ENCODE measurements at places on chromosomes 4 and X. TPM values are rescaled to one million over a fixed set of nuclear protein-coding genes. Genes with fewer than 3 reads are reported as not detected.

DNA sequence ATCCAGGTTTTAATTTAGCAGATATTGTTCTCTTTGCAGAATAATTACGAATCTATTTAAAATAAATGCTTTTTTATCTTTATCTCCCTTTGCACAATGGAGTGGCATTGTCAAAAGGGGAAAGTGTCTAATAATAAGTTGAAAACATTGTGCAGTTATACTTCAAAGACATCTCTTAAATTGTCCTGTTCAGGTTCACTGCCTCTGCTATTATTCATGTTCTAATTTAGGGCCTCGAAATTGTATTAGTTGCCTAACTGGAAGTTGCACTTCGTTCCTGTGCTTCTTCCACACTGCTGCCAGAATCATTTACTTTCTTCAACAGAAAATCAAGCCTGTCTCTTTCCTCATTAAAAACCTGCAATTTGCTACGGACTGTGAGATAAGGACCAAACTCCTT lies 150.5 kb upstream of the SPRY1 start:
- H3K27me3 ChIP-seq, result no peaks in the 10 kb centered on the region
- H3K36me3 ChIP-seq, result no peaks in the 10 kb centered on the region
- H3K4me3 ChIP-seq, result no peak overlapping the region
- peak overlapping the region; percentile 39 for H3K27ac ChIP-seq
- peaks cover 68% of the 10 kb centered on the region for H3K4me1 ChIP-seq

GRCh38 chrX:49230500-49231232 lies 2.5 kb downstream of the CACNA1F start:
- no peak for DNase-seq
- H3K4me1 ChIP-seq, result peaks cover 3% of the 10 kb centered on the region
- no peaks in the 10 kb centered on the region for H3K36me3 ChIP-seq
- H3K4me3 ChIP-seq, result peak overlapping the region; percentile 35

DNA sequence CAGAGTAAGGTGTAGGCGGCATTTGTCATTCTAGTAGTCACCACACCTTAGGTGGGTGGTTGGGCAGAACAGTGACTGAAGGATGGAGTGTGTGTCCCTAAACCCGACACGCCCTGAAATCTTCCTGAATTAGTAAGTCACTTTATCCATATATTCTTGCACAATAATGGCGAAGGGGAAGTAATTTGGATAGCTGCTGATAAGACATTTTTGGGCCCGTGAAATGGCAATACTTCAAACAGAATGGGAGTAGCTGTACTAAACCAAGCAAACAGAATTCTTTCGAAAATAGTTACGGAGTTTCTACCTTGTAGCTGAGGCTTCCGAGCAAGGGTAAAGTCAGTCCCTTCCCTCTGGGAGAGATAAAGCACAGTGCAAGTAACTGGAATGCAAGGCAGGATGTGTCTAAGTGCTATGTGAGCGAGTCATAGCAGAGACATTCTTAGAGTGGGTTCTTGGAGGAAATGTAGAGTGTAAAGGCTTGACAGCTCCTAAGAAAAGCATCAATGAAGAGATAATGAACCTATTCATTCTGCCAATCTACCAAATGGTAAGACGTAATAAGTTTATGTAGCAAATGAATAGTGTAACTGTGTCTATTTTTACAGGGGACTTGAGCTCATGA lies 72.8 kb downstream of the CLCN5 start:
- no peaks in the 10 kb centered on the region for H3K4me1 ChIP-seq
- H3K27me3 ChIP-seq, result no peaks in the 10 kb centered on the region
- H3K4me3 ChIP-seq, result no peak overlapping the region
- no peak overlapping the region for H3K27ac ChIP-seq

GRCh38 chrX:1391707-1392375 lies at the start of gene SLC25A6:
Gene SLC25A6 (minus strand): TSS chrX:1392113. CDS start chrX:1392009, 104 bp downstream.
- H3K36me3 ChIP-seq, result peaks cover 32% of the 10 kb centered on the region
- peak within 1 kb of the TSS; percentile 99 for H3K27ac ChIP-seq
- peak; percentile 100 for DNase-seq

DNA sequence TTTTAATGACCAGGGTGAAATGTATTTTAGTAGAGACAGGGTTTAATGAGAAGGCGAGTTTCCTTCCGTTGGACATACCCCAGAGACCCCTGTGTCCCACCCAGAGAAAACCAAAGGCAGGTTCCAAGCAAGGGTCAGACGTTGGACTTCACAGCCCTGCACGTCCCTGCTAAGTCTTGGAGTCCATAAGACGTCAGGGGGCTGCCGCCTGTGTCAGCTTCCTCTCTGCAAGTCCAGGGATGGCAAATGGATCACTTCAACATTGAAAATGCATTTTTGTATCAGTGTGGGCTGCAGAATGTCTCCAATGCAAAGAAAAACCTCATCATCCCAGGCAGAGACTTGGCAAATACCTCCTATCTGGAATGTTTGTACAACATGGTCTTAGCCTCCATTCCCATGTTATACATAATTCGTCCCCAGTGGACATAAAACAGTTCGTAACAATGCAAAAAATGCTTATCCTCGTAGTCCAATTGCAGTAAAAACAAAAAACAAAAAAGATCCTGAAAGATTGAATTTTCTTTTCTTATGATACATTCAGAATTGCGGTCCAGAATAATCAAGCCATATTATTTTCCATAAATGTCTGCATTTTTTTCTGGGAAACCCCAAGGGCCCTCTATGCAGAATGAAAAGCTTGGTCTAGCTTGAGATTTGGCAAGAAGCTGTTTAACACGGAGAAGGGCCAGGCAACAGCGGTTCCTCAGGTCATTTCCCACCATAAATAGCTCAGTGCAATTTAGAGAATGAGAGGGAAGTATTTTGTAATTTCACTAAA lies 190.9 kb downstream of the SHOX start:
- H3K4me1 ChIP-seq, result no peaks in the 10 kb centered on the region
- H3K4me3 ChIP-seq, result no peak overlapping the region
- no peaks in the 10 kb centered on the region for H3K36me3 ChIP-seq
- no peaks in the 10 kb centered on the region for H3K27me3 ChIP-seq
- H3K27ac ChIP-seq, result no peak overlapping the region

DNA sequence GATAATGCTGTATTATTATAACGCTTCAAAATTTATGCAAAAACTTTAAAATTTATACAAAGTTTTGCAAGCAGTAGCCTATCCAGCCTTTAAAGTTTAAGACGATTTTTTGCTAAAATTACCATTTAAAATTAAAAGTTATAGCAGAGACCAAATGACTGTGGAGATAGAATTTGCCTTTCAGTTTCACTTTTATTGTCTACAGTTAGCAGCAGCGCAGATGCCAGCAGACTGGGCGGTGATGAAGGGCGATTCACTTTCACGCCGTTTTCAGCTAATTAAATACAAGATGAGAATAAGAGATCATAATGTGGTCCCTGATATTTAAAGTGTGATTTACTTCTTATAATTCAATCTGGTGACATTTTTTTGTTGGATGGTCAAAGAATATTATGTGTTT lies 1381.5 kb upstream of the ADGRL3 start:
- H3K27me3 ChIP-seq, result no peaks in the 10 kb centered on the region
- no peak for DNase-seq
- no peaks in the 10 kb centered on the region for H3K4me1 ChIP-seq

The FAM156B gene
- total RNA-seq, result 14.4 TPM

The GALNT7 gene
- total RNA-seq, result 15.2 TPM

The EVC2 gene
- total RNA-seq, result 9.6 TPM

The MFAP3L gene
- total RNA-seq, result 5.0 TPM

The PAGE2 gene
- not detected for total RNA-seq

The TCP11X2 gene
- total RNA-seq, result not detected

The ADH4 gene
- total RNA-seq, result 0.83 TPM

Measured in esophagus muscularis mucosa (tissue), 4 donors.